Activated CD4-positive, alpha-beta memory T cell treated with anti-CD3 and anti-CD28 coated beads for 36 hours (primary cell): ENCODE measurements at places on chromosomes 6 and 20. TPM values are rescaled to one million over a fixed set of nuclear protein-coding genes. Genes with fewer than 3 reads are reported as not detected.

- DNase-seq, result peak; percentile 62
Measured at GRCh38 chr20:43448748-43449535, 8.8 kb upstream of the SRSF6 start.

- DNase-seq, result no peak
Measured at GRCh38 chr6:147820520-147820919, 312.0 kb downstream of the SAMD5 start.

- no peak for DNase-seq
Measured at GRCh38 chr20:49646528-49646927, 67.2 kb downstream of the B4GALT5 start.

DNA sequence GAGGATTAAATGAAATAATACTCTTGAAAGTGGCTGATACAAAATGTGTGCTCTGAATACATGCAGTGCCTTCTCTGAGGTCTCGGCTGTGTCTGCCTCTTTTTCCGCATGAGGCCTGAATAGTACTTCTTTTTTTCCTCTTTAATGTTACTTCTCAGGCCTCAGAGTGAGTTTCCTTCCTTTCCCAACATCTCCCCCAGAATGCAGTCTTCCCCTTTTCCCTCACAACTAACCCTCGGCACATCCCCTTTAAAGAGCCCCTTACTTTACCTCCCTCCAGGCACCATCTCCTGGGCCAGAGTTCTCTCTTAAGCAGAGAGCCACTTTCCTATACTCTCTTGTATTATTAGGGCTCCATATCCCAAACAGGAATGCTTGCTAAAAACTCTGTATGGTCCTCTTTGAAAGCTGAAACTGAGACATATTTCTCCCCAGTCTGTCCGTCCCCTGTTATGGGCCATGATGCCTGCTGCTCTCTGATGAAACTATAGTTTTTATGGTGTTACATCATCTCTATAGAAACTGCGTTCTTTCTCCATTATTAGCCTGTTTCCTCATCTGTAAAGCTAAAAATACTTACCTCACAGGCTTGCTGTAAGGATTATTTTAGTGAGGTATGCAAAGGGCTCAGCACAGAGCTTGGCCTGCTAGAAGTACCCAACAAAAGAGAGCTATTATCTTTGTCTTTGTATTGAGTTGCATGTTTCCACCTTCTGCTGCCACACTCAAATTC lies 2.3 kb downstream of the PLAGL2 start:
- no peak for DNase-seq

DNA sequence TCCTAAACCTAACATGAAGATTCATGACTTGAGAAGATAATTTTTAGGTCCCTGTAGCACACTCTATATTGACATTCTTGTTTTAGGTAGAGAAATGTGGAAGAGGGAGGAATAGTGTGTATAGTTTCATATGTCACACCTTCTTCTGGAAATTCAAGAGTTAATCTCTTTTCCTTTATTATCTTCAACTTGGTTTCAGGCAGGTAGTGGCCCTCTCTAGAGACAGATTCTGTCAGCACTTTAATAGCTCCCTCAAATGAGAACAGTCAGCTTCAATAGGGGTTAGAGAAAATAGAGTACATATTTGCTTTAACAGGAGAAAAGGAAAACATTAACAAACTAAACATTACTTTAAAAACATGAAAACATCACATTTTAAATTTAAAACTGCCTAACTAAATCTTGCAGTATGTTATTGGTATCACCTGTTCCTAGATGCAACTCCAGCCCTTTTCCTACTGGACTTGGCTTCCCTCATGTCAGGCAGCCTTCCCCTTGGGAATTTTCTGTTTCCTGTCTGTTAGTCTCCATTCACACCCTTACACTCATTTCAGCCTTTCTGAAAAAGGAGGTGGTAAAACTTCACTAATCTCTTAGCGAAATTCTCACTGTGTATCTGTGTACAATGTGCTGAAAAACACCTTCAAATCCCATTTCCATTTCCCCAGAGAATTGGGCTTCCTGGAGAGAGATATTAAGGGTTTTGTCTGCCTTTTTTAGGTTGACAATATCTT lies 192.3 kb upstream of the RNF217 start:
- DNase-seq, result no peak

DNA sequence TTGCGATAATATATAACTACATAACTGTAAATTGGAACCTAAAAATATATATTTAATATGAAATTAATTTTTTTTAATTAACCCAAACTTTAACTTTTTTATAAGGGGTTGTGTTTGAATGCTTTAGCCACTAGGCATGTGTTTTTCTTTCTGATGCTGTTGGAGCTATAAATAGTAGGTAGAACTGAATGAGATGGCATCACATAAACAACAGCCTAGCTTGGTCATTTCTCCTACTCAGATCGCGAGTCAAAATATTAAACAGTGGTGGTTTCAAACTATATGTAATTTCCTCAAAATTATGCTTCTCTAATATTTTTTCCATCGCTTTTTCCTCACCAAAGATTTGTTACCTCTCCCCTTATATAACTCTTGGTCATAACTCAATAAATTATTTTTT lies 243.2 kb downstream of the ARID1B start:
- DNase-seq, result no peak

GRCh38 chr6:10441004-10441654 lies 26.3 kb upstream of the TFAP2A start:
- no peak for DNase-seq

OGFRL1 gene
- total RNA-seq, result 4.3 TPM

SYTL3 gene
- total RNA-seq, result 181 TPM

FAM229B gene
- total RNA-seq, result 6.7 TPM
